ENCODE measurements at places on chromosomes 16 and 17.

- DNase-seq, result no peak
These were observed 90.9 kb upstream of the PLCG2 start for GRCh38 chr16:81688182-81688581.

GRCh38 chr16:5225931-5226655 lies 128.5 kb upstream of the EEF2KMT start:
- no peak for DNase-seq

- DNase-seq, result no peak
These were observed 126.9 kb downstream of the KATNIP start for GRCh38 chr16:27676839-27677238.

DNA sequence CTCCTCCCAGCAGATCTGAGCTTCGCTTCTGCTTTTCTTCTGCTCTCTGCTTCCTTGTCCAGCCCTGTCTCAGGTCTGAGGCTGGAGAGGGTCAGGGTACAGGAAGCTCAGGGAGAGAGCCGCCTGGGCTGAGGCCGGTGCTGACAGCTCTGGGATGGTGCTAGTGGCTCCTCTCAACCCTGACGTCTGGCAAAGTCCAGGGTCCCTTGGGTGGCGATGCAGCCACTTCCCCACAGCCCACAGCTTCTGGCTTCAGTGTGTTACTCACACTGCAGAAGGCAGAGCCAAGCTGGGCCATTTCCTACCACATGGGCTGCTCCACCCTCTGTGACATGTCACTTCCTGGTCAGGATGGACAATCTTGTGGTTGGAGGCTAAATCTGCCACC lies at the start of gene CD300C:
CD300C (minus strand) TSS at position 273 of the 388 bp plus-strand sequence. CDS start 333 bp downstream, outside the sequence.
- no peak for DNase-seq

DNA sequence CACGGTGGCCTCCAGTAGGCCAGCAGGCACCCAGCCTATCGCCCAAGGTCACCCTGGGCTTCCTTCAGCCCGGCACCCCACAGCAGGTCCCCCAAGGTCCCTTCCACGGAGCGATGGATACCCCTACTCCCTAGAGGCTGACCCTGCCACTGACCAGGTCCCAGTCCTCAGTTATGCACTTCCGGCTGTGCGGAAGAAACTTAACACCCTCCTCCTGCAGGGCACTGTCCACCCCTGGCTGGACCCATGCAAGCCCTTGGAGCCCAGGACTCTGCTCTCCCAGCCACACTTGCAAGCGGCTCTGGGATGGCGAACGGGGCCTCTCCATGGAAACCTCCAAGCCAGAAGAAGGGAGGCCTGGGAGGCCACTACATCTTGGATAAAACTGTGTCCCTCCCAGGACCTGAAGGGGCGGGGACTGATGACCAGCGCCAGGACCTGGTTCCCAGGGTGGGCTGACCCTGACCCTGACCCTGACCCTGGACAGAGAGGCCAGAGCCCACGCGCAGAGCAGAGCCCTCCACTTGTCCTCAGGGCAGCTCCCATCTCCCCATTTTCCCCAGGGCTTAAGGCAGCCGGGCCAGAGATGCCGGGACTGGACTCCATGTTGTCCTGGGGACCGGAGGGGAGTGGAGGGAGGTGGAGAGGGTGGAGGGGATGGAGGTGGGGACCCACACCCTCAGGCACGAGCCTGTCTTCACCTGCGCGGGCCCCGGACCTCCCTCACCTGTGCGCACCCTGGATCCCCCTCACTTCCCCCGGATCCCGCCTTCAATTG lies 734 bp downstream of the CEP131 start:
- no peak for DNase-seq

DNA sequence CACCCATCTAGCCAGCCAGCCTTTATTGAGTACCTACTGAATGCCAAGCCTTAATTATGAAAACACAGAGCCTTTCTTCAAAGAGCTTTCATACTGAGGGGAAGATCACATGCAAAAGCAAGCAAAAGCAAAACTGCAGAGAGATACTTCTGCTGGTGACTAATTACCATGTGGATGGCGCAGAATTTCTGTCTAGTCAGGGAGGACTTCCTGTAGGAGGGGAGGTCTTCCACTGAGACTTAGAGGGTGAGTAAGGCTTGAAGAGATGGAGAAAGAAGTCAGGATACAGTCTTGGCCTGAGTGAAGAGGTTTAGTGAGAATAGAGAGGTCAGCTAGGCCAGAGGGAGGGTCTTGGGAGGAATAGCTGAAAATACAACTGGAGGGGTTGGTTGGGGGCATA lies 53.9 kb upstream of the CCL2 start:
- DNase-seq, result no peak

DNA sequence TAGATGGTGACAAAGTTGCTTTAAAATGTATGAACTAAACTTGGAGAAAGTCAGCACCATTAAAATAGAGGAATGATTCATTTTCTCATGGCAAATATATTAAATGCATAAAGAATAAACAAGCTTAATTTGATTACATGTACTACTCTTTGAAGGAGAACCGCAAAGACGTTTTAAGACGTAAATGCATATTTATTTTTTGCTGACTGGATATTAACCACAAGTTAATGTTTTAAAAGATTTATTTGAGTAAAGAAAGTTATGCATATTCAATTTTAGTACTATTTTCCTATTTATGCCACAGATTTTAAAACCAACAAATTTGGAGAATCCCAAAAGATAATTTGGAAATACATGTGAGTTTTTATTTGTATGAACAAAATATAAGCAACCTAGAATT lies 1121.9 kb downstream of the CDH8 start:
- no peak for DNase-seq

DNA sequence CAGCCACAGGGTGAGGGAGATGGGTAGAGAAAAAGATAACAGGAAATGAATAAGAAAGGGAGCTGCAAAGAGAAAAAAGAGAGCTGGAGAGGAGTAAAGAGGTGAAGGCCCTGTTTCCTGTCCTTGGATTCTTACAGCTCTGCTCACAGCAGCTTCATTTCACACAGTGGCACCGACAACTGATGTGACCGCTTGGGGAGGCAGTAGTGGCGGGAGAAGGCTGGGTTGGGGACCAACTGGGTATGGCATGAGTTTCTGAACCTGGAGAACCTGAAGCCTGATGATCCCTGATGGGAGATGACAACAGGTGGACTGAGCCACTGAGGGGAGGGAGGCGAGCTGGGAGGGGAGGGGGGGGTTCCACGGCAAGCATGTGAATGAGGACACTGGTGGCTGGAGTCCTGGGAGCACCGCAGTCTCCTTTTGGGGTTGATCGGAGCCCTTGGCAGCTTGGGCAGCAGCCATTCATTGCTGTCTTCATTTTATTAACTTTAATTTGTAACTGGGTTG lies 34.3 kb upstream of the TOB1 start:
- no peak for DNase-seq

DNA sequence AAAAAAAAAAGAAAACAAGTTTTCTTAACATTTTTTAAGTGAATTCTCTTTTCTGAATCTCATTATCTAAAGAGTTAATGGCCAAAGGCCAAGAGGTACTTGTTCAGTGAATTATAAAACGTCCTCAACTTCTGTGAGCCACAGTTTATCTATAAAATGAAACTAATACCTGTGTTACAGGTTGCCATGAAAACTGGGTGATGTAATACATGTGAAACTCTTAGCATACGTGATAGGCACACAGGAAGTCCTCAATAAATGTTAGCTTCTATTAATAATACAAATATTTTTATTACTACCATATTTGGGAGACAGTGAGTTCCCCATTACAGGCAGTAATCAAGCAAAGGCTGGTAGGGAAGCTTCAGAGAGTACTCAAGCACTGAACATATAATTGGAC lies 13.5 kb upstream of the INPP5K start:
- no peak for DNase-seq

- peak; percentile 77 for DNase-seq
These were observed 972 bp downstream of the RSAD1 start for GRCh38 chr17:50479522-50480141.

GRCh38 chr17:67836205-67836987 lies 11.1 kb downstream of the BPTF start:
- no peak for DNase-seq

DNA sequence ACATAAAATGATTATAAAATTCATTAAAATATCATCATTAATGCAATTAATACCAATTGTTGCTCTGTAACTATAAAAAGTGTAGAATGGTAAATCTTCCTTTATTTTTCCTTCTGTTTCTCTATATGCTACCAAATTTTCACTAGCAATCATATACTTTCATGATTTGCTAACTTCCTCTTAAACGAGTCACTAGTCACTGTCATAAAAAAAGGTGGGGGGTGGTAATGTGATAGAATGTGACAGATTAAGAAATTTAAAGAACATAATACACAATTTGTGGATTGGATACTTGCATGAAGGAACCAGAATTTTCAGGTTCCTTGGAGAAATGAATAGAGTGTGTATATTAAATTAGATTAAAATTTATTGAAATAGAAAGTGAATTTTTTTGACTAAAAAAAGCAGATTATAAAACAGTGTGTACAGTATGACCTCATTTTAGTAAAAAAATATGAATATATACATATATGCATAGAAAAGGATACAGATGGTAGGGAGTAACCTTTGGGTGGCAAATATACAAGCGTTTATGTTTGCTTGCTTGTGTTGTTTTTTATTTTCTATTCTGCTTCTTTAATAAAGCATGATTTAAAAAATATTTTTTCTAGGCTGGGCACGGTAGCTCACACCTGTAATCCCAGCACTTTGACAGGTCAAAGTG lies 56.7 kb upstream of the C17orf78 start:
- DNase-seq, result no peak

DNA sequence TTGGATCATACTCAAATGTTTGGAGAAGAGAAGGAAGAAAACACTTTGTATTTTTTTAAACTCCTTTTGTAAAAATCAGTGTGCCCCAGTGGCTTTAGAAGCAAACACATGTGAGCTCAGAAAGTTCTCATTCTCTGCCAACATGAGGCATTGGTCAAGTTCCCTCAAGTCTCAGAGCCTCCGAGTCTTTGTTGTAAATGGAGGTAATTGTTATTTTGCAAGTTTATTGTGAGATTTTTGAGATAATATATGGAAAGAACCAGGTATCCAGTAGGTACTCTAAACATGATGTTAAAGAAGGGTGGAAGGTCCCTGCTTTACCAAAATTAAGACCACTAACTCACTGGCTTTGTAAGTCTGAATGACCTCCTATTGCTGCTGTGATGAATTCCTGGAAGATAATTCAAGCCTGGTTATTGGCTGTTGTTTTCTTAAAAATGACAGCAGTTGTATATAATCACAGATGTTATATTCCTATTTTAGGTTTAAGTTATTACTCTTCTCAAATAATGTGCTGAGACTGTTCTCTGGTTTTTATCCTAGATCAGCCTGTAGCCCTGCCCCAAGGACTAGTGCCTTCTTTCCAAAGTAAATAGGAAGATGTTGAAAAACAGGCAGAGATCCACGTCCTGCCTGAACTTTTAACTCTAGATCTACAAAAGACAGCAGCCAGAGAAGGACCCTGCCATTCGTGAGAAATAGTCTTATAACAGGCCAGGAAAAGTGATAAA lies 2.4 kb downstream of the HLF start:
- DNase-seq, result no peak

GRCh38 chr16:400061-400591 lies 1.6 kb upstream of the DECR2 start:
- DNase-seq, result no peak

DNA sequence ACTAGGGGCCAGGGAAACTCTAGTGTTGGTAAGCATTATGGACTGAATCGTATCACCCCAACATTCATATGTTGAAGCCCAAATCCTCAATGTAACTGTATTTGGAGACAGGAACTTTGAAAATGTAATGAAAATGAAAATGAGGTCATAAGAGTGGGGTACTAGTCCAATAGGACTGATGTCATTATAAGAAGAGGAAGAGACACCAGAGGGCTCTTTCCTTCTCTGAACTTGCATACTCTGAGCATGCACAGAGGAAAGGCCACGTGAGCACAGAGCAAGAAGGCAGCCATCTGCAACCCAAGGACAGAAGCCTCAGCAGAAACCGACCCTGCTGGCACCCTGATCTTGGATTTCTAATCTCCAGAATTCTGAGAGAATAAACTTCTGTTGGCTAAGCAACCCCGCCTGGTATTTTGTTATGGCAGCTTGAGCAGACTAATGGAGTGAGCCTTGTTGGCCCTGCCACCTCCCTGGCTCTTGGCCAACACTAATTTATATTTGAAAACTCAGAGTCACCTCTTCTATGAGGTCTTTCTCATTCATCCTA lies 273.4 kb downstream of the NTN1 start:
- DNase-seq, result no peak

GRCh38 chr17:35167666-35168065 lies 20.0 kb downstream of the UNC45B start:
- DNase-seq, result no peak

DNA sequence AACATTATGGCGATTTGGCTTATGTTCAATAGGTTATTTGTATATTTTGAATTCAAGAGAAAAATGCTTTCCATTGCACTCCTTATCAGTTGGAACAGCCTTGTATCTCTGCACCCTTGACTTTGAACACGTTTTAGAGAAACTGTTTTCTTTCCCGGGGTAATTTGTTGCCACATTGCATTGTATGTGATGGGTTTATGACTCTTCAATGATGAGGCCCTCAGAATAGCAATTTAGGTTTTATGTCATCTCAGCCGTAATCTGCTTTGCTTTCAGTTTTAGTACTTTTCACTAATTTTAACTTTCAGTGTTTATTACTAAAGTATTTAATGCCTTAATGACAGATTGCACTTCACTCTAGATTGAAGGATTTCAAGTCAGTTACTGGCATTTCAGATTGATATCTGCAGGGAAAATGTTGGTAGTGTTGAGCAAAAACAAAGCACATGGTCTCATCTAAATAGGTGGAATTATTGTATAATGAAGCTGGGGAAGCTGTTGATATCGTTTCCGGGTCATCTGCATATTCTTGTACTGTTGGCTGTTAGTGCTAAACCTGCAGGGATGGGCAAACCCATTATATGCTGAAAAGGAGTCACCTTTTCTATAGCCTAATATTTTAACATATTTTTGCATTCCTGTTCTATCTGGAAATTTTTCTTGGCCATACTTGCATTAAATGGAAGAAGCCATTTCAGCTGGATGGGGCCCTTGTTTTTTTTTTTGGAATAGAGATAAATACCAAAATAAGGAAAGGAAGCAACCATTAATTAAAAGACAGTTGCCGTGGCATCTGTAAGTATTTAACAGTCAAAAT lies 2.0 kb downstream of the LUC7L3 start:
- DNase-seq, result no peak

DNA sequence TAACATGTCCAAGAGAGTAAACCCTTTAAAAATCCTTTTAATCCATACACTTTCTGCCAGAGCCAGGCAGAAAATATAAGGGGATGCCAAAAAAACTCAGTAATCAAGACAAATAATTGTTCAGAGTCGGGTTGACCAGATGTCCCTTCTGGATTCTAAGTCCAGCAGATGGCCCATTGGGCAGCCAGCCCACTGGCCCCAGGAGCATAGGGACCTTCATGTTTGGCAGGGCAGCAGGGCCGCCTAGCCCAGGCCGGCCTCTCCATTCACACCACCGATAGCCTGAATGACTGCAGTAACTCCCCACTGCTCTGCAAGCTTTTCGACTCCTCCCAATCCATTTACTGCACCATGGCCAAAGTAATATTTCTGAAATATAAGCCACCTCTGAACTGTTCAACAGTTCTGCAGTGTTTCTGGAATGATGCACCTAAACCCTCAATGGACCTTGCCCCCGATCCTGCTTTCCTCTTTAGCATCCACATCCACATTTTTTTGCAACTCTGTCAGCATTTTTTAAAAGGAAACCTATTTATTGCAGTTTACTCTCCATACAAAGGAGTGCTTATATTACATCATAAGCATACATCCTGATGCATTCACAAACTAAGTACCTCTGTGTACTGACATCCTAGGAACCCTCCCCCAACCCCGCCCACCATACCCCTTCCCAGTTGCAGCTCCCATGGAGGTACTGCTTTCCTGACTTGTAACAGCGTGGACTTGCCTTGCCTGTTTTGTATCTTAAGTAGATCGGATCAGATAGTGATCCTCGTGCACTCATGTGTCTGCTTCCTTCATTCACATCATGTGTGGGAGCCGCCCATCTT lies 46.4 kb downstream of the LDHD start:
- no peak for DNase-seq
